ENCODE measurements at places on chromosomes 12 and 14.

DNA sequence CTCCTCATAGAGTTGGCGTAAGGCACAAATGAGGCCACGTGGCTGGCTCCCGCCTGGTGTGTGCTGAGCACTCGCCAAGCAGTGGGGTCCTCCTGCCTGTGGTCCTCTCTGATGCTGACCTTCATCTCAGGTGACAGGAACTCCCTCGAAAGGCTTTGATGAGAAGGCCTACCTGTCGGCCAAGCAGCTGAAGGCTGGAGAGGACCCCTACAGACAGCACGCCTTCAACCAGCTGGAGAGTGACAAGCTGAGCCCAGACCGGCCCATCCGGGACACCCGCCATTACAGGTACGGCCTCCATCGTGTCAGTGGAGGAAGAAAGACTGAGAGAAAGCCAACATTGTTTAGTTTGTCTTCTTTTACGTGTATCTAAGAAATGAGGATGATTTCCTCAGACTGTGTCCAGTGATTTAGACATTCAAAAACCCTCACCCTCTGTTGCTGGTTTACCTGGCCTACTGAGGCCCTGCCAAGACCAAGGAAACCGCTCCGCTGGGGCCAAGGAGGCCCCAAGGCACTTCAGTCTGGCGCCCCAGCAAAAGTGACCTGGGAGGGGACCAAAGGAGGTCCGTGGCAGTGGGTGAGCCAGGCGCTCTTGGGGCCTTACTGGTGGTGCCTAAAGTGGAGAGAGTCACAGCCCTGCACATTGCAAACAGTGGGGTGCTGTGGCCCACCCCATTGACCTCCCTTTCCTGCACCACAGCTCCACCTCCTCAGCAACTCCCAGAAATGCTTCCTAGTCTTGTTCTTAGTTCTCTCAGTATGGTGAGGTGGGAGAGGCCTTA lies 60.8 kb downstream of the GALNT16 start:
- no peak for DNase-seq

DNA sequence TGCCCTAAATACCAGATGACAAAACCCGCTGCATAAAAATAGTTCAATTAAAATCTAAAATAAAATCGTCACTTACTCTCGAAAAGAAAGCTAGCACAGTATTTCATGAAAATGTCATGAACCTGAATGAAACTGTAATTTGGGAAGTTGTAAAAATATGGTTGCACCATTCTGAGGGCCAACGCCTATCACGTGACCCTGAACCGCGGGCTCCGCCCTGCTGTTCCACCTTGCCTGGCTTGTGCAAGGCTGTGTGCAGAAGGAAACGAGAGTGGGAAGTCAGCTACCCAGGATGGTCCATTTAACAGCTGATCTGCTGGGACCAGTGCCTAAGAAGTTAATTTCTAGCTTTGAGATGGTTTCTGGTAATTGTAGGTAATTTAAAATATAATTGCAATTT lies 91.7 kb upstream of the BMP4 start:
- DNase-seq, result no peak

GRCh38 chr12:62957233-62957953 lies 22.4 kb upstream of the PPM1H start:
- DNase-seq, result no peak

DNA sequence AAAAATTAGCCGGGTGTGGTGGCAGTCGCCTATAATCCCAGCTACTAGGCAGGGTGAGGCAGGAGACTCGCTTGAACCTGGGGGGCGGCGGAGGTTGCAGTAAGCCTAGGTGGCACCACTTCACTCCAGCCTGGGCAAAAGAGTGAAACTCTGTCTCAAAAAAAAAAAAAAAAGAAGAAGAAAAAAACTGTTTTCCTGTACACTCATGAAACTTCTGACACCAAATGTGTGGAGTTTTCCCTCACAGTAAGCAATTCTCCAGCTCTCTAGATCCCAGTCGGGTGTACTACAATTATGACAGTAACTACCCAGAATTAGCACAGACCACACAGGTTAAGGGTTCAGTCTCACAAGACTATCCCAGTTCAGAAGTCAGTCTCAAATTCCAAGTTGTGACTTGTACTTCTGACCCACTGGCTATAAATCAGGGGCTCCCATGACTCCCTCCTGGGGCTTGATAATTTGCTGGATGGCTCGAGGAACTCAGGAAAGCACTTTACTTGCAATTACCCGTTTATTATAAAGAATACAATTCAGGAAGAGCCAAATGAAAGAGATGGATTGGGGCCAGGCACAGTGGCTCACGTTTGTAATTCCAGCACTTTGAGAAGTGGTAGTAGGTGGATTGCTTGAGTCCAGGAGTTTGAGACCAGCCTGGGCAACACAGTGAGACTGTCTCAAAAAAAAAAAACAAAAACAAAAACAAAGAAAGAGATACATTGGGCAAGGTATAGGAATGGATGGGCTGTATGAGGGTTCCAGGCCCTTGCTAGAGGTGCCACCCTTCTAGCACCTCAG lies 12.4 kb upstream of the ARF6 start:
- no peak for DNase-seq

DNA sequence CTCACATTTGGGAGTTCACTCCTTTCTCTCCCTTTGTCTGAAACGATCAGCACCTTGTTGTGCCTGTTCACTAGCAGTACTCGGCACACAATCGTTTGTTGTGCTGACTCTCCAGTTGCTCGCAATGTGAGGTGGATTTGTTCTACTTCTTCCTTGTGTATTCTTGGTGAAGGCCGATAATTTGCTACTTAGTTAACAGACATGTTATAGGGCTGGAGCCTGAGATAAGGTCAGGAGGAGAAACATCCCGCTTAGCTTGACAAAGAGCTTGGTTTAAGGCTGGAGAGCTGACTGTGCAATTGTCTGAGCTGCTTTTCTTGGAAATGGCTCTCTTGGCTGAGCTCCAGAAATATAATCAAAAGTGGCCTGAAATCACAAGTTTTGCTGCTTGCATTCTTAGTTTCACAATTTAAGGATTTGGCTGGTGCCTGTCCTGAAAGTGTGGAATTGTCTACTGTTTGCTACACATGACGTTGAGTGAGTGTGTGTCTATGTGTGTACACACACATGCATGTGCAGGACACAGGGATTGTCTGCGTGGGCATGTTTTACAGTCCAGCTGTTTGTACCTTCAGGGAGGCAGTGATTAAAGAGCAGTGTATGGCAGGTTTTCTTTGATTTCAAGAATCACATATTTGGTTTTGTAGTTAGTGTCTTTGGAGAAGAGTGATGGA lies 77.7 kb downstream of the ARF6 start:
- DNase-seq, result no peak

DNA sequence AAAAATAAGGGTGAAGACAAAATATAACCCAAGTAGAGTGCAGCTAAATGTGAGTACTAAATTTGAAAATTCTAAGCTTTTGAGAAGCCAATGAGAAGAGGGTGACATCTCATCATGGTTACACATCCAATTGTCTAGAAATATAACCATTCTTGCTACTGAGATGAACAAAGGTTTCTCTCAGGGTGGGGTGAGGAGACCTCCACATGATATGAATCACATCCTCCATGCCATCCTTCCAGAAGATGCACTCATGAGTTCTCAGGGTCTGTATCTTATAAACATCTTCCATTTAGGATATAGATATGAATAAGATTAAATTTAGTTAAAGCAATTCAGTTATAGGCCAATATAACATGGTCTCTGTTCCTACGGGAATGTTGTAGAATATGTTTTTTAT lies 38.9 kb upstream of the E2F7 start:
- DNase-seq, result no peak

DNA sequence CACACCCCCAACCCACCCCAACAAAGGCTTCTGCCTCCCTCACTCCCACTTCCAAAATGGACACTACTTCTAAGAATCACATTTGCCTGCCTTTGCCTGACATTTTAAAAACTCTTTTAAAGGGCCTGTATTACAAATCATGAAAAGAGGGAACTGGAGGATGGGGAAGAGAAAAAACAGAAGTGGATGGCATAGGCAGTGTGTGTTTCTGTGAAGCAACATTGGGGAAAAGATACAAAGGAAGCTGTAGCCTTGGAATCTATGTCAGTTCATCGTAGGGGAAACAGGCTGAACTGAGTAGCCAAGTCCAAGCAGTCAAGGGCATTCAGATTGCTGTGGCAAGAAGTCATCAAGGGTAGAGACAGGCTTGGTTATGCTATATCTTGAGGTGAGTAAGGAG lies 273.9 kb downstream of the BTG1 start:
- no peak for DNase-seq

- peak; percentile 71 for DNase-seq
Measured at GRCh38 chr14:89469210-89470198, 52.5 kb upstream of the FOXN3 start.

GRCh38 chr12:10305411-10305810 lies 2.3 kb upstream of the KLRD1 start:
- no peak for DNase-seq

- DNase-seq, result no peak
Measured at GRCh38 chr12:59158066-59158465, 237.8 kb upstream of the LRIG3 start.

GRCh38 chr14:35470755-35471154 lies 63.2 kb upstream of the INSM2 start:
- DNase-seq, result peak; percentile 7

DNA sequence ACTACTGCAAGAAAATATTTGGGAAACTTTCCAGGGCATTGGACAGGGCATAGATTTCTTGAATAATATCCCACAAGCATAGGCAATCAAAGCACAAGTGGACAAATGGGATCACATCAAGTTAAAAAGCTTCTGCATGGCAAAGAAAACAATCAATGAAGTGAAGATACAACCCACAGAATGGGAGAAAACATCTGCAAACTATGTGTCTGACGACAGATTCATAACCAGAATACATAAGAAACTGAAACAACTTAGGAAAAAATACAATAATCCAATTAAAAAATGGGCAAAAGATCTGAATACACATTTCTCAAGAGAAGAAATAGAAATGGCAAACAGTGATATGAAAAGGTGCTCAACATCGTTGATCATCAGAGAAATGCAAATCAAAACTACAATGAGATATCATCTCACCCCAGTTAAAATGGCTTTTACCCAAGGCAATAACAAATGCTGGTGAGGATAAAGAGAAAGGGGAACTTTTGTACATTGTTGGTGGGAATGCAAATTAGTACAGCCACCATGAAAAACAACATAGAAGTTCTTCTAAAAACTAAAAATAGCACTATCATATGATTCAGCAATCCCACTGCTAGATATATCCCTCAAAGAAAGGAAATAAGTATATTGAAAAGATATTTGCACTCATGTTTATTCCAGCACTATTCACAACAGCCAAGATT lies 33.8 kb upstream of the ATP2B1 start:
- no peak for DNase-seq

DNA sequence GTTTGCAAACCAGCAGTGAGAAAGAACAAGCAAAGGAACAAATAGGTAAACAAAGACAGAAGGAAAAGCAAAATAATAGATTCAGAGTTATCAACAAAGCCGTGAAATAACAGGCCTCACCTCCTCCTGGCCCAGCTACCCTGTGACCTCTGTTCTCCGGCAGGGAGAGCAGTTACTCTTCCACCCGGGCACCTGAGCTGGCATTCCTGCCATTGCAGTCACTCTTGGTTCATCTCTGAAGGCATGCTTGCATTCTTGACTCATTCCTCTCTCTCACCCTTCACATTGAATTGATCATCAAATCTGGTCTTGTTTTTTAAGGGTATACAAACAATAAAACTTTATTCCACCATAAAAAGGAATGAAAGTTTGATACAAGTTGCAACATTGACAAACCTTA lies 95.1 kb downstream of the TTC8 start:
- DNase-seq, result no peak

- no peak for DNase-seq
Measured at GRCh38 chr14:100192250-100192671, 32.8 kb upstream of the DEGS2 start.

DNA sequence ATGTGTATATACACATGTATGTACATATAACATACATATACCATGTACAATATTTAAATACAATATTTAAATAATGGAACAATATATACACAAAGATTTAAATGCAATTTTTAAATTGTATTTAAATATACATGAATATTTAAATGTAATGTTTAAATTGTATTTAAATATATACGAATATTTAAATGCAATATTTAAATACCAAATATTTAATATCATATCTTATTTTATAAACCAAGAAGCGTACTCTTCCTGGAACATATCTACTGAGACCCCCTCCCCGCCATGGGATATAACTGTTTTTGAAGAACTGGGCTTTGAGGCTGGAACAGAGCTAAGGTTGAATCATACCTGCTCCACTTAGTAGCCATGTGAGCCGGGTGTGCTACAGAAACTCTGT lies 29.8 kb upstream of the RIMBP2 start:
- DNase-seq, result no peak

- DNase-seq, result no peak
Measured at GRCh38 chr12:131832321-131833231, 4.4 kb downstream of the MMP17 start.

- DNase-seq, result no peak
Measured at GRCh38 chr12:45224311-45224710, 8.4 kb downstream of the ANO6 start.

DNA sequence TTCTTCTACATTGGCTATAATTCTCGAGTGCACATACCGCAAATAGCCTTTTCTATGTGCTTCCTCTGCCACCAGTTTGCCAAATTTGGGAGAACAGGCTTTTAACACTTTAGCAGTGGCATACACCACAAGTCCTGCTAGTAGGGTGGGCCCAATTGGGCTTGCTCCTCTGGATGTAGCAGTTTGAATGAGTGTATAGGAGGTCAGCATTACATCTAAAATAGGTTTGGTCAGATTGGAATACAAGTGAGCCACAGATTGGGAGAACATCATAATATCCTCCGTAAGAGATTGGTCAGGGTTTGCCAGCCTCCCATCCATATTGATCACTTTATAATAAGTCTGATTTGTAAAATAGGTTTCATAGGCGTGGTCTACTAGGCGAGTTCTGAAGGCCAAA lies 902 bp downstream of the ABCD2 start:
- DNase-seq, result no peak

GRCh38 chr12:54372113-54372806 lies 8.0 kb upstream of the GPR84 start:
- no peak for DNase-seq

DNA sequence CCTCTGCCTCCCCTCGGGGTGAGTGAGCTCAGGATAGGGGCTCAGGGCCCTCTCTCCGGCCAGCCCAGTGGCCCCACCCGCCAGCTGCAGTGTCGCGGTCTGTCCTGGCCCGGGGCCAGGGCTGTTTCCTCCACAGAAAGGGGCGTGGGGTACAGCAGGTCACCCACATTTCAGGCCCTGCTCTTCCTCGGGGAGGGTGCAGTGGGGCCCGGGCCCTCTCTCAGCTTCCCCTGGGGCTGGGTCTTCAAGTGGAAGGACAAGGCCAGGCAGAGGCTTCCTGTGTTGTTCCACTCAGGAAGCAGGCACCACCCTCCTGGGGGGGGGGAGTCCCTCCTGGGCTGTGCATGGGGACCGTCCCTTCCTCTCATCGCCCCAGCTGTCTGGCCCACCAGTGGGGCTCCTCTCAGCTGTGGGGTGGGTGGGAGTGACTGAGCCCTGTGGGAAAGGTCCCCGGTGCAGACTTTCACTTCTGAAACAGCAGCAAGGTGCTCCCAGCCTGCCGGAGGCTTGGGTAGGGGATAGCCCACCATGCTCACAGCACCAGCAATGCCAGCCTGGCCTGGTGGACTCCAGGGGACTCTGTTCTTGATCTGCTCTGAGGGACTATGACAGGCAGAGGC lies 3.7 kb downstream of the GPR132 start:
- peak; percentile 89 for DNase-seq
